ENCODE measurements at places on chromosomes 11 and 22.
A peak's percentile ranks its signal among the peaks of the same experiment; 100 is the strongest.

DNA sequence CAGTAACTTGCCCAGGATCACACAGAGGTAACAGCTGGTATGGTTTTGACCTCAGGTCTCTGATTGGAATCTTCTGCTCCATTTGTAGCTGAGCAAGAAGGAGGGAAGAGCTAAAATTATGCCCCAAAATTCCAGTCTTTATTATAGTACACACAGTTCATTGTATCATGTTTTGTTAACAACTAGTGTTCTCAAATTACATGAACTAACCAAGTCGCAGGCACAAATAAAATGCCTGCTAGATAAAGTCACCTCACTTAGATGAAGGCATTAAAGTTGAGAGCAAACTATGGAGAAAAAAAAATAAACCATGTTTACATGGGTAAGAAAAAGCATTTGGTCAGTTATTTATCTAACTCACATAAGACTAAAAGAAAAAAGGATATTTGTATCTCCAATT lies 58.8 kb downstream of the PDGFD start:
- no peak for DNase-seq

DNA sequence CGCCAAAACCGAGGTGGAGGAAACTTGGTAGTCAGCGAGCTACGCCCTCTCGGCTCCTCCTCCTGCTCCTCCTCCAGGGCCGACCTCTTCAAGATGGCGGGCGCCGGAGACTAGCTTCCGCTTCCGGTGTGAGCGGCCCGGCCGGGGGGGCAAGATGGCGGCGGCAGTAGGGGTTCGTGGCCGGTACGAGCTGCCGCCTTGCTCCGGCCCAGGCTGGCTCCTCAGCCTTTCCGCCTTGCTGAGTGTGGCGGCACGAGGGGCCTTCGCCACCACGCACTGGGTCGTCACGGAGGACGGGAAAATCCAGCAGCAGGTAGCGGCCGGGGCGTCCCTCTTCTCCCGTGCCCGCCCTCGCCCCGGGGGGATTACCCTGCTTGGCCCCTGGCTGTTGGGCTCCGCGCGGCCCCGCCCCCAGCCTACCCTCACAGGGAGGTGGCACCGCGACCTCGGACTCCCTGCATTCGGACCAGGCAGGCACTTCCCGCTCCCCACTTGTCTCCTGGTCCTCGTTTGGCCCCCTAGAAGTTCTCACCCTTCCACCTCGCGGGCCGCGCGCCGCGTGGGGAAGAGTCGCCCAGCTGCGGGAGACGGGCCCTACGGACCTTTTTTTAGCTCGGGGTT lies at the start of gene TTC17:
TTC17 (plus strand) TSS at position 120 of the 621 bp plus-strand sequence; CDS start at position 155, 35 bp downstream.
- DNase-seq = peak; percentile 90

DNA sequence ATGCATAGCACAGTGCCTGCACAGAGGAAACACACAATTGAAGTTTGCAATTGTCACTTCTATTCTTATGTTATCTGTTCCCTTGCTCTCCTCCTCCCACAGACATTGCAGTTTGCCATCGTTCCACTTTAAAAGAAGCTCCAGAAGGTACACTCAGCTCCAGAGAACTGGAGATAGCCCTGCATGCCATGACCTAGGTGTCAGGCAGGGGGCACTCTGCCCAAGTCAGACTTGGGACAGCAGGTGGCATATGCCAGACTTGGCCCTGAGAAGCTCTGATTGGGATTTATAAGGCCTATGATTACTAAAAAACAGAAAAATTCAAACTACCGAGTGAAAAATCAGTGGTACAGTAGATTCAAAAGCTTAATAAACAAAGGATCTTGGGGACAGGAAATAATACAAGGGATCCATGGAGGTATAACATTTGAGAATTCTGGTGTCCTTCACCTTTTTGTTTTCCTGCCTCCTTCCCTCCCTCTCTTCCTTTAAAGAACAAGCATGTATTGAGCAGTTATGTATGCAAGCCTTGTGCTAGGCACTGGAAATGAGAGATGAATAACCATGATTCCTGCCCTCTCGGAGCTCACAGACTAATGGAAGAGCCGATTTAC lies 40.0 kb downstream of the TENM4 start:
- DNase-seq = peak; percentile 33

GRCh38 chr11:93740031-93740729 lies 1.1 kb downstream of the TAF1D start:
- no peak for DNase-seq

GRCh38 chr11:7612661-7613393 lies 60.5 kb downstream of the CYB5R2 start:
- no peak for DNase-seq

- no peak for DNase-seq
Observed at GRCh38 chr22:36562261-36562835, 33.4 kb upstream of the EIF3D start.

- DNase-seq = no peak
Observed at GRCh38 chr11:113278925-113279324, 35.5 kb upstream of the TTC12 start.

DNA sequence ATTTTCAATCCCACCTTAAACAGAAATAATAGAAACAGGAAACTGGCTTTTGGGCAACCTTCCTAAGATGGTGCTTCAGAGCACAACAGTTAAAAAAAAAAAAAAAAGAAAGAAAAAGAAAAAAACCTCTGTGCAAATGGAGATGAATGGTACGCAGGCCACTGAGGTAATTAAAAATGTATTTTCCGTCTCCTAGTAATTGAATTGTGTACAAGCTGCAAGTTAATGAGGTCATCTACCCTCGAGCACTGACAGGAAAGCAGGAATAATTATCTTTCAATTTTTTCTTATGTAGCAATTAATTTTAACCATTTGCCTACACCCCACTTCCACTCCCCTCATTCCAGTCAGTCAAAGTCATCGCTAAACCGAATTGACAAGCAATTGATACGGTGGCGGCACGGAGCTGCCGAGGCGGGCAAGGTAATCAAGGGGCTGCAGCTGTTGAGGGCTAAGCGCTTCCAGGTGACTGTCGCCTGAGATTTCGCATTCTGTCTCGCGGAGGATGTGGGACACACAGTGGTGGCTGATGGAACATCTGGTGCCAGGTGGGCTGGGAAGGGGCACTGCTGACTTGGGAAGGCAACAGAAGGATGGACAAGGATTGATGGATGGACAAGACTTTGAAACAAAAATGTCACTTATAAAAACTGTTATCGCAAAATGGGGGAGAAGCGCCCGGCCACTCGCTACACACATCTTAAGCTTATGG lies 109.4 kb downstream of the RCN1 start:
- DNase-seq = no peak

GRCh38 chr11:44236296-44236695 lies 73.6 kb downstream of the ALX4 start:
- DNase-seq = no peak
